AG08396 (cell line): ENCODE measurements at places on chromosomes 5 and 9.

DNA sequence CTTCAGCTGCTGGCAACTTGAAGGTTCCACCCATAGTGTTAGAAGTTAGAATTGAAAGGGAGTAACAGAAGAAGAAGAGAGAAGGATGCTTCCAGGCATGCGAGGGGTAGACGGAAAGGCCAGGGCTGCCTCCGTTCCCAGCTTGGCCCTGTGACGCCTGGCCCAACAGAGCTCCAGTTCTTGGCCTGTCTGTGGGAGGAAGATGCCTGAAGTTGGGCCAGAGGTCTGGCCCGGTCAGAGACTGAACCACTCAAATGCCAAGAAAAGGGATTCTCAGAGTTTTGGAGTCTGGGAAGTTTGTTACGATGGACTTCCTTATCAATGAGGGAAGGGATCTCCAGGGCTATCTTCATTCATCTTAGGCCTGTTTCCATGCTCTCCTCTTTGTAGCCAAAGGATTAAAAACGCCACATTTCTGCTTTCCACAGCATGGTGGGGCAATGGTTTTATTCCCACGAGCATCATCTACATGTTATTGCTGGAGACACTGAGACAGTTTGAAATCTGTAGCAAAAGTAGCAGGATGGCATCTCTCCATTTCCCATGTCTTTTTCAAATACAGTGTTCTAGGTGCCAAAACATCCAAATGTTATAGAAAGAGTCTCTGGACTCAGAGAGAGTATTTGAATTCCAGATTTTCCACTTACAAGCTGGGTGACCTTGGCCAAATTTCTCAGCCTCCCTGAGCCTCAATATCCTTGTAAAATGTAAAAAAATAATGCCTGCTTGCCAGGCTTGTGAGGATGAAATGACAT, 65.4 kb upstream of the ANKRD55 start:
- DNase-seq: no peak

- DNase-seq: no peak
Observed at GRCh38 chr9:122393284-122393983, 22.6 kb downstream of the PTGS1 start.

- DNase-seq: no peak
Observed at GRCh38 chr5:169971780-169972179, 8.5 kb downstream of the INSYN2B start.

GRCh38 chr5:68406767-68407241, 191.2 kb downstream of the PIK3R1 start:
- DNase-seq: no peak

- DNase-seq: no peak
Observed at GRCh38 chr9:112193572-112194288, 18.6 kb upstream of the SUSD1 start.

DNA sequence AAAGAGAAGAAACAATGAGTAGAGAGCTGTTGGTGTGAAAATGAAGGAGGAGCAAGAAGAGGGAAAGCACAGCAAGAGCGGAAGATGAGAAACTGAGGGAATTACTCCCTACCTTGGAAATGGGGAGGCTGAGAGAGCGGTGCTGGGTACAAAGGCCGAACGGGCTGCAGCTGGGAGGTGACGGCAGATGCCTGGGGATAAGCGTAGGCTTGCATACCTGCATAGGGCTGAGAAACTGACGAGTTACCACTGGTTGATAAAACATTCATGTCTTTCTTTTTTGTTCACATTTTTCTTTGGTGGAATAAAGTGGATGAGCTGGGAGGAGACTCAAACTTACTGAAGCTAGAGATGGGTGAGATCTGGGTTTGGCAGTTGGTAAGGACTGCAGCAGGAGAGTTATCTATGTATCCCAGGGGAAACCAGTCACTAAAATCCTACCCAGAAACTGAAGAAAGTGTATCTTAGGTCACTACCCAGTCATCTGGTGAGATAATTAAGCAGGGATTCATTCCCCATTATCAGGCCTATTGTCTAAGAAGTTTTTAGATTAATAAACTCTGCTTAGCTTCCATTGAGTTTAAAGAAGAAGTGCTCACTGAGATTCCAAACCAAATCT, 34.8 kb downstream of the FKBP15 start:
- no peak for DNase-seq
